B cell (primary cell): ENCODE measurements at places on chromosomes 4 and X. TPM values are rescaled to one million over a fixed set of nuclear protein-coding genes. Genes with fewer than 3 reads are reported as not detected.
A peak's percentile ranks its signal among the peaks of the same experiment; 100 is the strongest.

DNA sequence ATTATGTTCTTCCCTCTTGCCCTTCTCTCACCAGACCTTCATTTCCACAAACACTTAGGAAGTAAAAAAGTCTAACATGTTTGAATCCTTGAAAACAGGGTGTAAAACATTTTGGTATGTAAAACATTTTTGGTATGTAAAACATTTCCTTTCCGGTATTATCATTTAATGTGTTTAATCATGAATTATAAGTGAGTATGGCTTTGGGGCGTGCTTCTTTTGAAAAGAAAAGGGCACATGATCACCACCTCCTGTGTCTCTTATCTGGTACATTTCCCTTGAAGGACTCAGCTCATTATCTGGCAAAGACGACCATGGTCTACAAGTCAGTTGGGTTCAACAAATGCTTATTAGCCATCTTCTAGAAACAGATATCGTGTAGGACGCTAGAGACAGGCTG, 283.6 kb downstream of the FRMPD4 start:
- H3K27ac ChIP-seq: no peak overlapping the region
- DNase-seq: no peak
- no peaks in the 10 kb centered on the region for H3K27me3 ChIP-seq
- H3K4me3 ChIP-seq: no peak overlapping the region
- H3K36me3 ChIP-seq: no peaks in the 10 kb centered on the region

GRCh38 chrX:71637253-71637618, 18.9 kb upstream of the CXCR3 start:
- H3K4me3 ChIP-seq: no peak overlapping the region
- no peak for DNase-seq
- no peaks in the 10 kb centered on the region for H3K27me3 ChIP-seq
- no peaks in the 10 kb centered on the region for H3K36me3 ChIP-seq
- H3K27ac ChIP-seq: peak overlapping the region; percentile 73

The ERCC6L gene
- 0.61 and 0.89 TPM in 2 replicates for polyA plus RNA-seq

GRCh38 chrX:150409964-150410363, 46.8 kb downstream of the MAMLD1 start:
- H3K27ac ChIP-seq: no peak overlapping the region
- H3K36me3 ChIP-seq: no peaks in the 10 kb centered on the region
- H3K4me1 ChIP-seq: no peaks in the 10 kb centered on the region
- no peaks in the 10 kb centered on the region for H3K27me3 ChIP-seq
- H3K4me3 ChIP-seq: no peak overlapping the region

- H3K27me3 ChIP-seq: no peaks in the 10 kb centered on the region
- peak; percentile 49 for DNase-seq
- peaks cover 50% of the 10 kb centered on the region for H3K4me1 ChIP-seq
- H3K27ac ChIP-seq: peak overlapping the region; percentile 11
- no peaks in the 10 kb centered on the region for H3K36me3 ChIP-seq
Observed at GRCh38 chr4:6963139-6963611, 53.5 kb downstream of the TBC1D14 start.
